ENCODE measurements at places on chromosomes 12 and 14. TPM values are rescaled to one million over a fixed set of nuclear protein-coding genes. Genes with fewer than 3 reads are reported as not detected.

DNA sequence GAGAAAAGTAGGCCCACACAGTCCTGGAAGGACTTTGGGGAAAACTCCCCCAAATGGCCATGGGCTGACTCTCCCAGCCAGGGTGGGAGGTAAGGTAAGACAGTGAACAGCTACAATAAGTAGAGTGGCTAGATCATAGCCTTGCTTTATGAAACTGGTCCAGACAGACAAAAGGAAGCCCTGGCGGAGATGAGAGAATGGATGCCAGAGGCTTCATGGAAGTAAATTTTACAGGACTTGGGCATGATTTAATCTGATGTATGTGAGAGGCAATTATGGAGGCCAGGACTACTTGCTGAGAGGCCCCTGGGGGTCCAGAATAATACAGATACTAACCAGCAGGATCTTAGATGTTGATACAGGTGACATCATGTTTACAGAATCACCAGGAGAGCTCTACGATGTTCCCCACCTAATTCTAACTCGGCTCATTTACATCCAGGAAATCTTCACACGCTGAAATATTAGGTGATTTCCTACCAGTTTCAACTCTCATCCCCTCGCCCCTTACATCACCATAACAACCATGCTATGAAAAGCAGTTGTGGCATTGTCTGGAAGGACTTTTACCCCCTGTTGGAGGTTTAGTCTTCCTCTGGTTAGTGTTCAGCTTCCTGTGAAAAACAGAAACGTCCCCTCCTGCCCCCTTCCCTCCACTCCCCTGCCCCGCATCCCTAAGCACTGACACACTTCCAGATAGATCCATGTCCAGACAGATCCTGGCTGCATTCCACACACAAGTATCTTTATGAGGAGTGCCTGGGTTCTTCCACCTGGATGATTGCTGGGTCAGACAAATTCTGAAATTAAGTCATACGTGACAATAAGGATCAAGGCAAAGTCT is 39.5 kb upstream of the NT5DC3 start:
- DNase-seq = no peak

GRCh38 chr14:97029800-97030199 is 232.6 kb downstream of the VRK1 start:
- DNase-seq = no peak

- DNase-seq = no peak
These were observed 91.0 kb downstream of the TTLL5 start for GRCh38 chr14:75752086-75752485.

DNA sequence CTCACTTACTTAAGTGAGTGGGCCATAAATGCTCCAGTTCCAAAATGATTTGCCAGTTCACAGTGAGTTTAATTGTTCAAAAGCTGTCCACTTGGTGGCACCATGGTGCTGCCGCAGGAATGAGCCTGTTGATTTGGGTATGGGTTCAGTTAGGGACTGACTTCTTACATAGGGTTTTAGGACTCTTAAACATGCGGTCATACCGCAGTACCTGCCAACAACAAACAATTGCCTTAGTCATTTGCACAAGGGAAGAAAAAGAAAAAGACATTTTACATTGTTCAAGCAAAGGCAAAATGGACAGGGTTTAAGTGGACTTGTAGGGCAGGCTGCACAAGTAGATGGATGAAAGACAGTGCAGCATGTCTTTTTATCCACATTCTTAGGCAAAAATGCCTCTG is 80.0 kb upstream of the DBX2 start:
- no peak for DNase-seq

DNA sequence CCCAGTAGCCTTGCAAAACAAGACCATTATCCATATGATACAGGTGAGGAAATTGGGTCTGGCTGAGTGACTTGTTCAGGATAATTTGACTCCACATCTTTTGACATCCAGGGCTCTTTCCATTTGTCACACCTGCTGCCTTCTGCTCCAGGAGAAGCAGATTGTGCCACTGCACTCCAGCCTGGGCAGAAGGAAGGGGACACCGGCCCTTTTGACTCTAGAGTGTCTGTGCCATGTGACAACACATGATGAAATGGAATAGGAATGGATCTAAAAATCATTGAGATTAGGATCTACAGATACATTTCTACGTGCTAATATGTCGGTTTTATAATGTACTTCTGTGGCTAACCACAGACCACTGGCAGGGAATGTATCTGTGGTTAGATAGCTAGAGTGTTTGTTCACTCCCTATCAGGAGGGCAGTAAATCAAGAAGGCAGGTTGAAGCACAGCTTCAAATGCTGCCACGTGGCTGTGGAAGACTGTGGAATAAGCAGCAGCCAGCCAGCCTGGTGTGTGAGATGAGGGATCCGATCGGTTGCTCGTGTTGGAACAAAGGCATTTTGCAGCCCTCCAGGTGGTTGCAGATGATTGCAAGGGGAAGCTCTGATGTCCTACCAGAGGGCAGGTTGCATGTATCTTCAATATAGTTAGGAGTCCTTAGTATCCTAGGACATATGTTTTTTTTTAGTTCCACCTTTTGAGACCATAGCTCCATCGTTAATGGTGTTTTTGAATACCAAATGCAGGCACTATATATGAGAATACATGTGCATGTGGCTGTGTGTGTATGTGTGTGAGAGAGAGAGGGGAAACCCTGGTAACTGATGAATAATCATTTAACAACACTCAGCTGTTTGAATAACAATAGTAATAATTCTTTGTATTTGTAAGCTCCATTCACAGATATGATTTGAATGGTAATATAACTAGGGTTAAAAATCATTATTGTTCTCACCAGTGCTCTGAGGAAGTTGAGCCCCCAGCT is 28.6 kb downstream of the EML1 start:
- no peak for DNase-seq

- no peak for DNase-seq
These were observed 12.2 kb downstream of the ACTN1 start for GRCh38 chr14:68966872-68967301.

The SYNE3 gene
- total RNA-seq = 0.65 TPM

The NEUROD4 gene
- 3.3 TPM for total RNA-seq

The TEX52 gene
- total RNA-seq = not detected

The SRRM4 gene
- 1.4 TPM for total RNA-seq

The RIMBP2 gene
- 35.6 TPM for total RNA-seq
